ENCODE measurements at places on chromosomes 11 and 22.

GRCh38 chr11:119878990-119879389 is 150.0 kb upstream of the NECTIN1 start:
- no peak for DNase-seq

- peak; percentile 10 for DNase-seq
Measured at GRCh38 chr11:57249384-57250319, 12.6 kb upstream of the APLNR start.

GRCh38 chr11:117179048-117179999 is 781 bp downstream of the SIDT2 start:
- DNase-seq, result no peak

GRCh38 chr11:132111838-132112237 is 741.4 kb downstream of the NTM start:
- no peak for DNase-seq

GRCh38 chr11:117789241-117789640 is 7.8 kb downstream of the DSCAML1 start:
- DNase-seq, result no peak

DNA sequence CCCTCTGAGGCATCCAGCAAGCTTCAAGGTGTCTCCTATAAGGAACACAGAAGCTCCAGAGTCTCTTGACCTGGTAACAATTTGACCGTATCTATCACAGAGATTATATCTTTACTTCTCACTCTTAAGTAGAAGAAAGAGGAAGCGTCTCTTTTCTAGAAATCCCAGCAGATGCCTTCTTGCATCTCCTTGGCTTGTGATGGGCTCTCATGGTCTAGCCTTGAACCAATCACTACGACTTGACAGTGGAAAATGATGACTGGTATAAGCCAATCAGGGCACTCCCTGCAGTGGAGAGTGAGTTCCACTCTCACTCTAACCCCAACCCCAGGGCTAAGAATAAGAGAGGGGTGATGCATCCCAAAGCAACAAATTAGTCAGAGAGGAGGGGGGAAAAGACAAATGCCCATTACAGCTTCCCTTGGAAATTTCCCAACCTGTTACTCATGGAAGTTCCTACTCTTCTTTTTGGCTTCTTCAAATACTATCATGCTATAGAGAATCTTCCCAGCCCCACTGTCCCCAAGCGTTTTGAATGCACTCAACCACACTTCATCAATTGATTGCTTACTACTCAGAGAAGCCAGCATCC is 293.5 kb downstream of the MN1 start:
- no peak for DNase-seq

GRCh38 chr11:125270711-125271110 is 106.2 kb downstream of the PKNOX2 start:
- no peak for DNase-seq

GRCh38 chr11:9461063-9461759 is 399 bp downstream of the ZNF143 start:
- peak; percentile 83 for DNase-seq

DNA sequence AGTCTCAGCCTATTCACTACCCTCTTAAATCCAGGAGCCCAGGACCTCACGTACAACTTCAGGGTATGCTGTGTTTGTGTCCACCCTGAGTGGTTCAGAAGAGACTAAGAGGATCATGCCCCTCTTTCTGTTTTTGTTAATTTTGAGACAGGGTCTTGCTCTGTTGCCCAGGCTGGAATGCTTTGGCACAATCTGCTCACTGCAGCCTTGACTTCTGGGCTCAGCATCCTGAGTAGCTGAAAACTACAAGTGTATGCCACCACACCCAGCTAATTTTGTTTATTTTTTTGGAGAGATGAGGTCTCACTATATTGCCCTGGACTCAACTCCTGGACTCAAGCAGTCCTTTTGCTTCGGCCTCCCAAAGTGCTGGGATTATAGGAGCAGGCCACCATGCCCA is 118.5 kb downstream of the NAT10 start:
- DNase-seq, result no peak

DNA sequence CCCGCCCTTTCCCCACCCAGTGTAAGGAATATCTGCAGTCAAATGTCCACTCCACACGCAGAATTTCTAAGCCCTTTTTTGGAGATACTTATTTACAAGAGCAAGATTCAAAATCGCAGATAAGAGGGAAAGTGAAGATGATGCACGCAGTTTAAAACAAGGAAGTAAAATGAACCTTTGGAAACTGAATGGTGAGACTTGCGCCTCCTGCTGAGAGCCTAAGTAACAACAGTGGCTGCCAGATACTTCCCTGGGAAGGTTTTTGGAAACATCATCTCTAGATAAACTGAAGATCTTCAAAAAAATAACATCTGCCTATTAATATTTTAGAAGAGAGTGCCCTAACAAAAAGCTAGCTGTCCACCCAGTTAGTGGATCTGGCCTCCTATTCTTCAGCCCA is 963.1 kb upstream of the FAT3 start:
- DNase-seq, result no peak

GRCh38 chr11:2794968-2795322 is 90.6 kb downstream of the CDKN1C start:
- DNase-seq, result no peak

DNA sequence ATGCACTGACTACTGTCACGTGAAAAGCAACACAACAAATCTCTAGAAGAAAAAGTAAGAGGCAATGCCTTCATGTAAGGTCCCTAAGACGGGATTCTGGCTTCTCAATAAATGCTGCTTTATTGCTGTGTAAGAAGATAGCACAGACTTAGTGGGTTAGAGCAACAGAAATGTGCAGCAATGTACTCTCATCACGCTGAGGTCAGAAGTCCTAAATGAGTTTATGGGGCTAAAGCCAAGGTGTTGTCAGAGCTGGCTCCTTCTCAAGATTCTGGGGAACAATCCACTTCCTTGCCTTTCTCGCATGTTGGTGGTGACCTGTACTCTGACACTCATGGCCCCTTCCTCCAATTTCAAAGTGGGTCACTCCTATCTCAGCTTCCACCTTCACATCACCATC is 93.4 kb downstream of the SHANK2 start:
- no peak for DNase-seq

- no peak for DNase-seq
Measured at GRCh38 chr22:23787600-23787896, 782 bp downstream of the SMARCB1 start.

DNA sequence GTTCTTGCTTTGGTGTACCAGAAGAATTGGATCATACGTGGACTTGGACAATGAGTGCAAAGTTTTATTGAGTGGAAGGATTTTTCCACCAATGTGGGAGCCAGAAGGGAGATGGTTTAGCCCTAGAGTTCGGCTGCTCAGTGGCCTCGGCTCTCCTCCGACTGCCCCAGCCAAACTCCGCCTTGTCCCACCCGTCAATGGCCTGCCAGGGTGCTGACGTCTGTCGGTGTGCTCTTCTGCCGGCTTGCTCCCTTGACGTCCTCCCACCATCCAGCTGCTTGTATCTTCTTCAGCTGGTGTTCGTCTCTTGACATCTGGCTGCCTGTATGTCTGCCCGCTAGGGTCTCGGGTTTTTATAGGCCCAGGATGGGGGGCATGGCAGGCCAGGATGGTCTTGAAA is 154.8 kb downstream of the APOL5 start:
- DNase-seq, result no peak

GRCh38 chr11:28476049-28476448 is 367.9 kb downstream of the METTL15 start:
- peak; percentile 89 for DNase-seq

GRCh38 chr11:27622541-27623300 is 77.5 kb downstream of the BDNF start:
- no peak for DNase-seq

GRCh38 chr11:94845622-94846021 is 77.5 kb downstream of the AMOTL1 start:
- DNase-seq, result no peak

DNA sequence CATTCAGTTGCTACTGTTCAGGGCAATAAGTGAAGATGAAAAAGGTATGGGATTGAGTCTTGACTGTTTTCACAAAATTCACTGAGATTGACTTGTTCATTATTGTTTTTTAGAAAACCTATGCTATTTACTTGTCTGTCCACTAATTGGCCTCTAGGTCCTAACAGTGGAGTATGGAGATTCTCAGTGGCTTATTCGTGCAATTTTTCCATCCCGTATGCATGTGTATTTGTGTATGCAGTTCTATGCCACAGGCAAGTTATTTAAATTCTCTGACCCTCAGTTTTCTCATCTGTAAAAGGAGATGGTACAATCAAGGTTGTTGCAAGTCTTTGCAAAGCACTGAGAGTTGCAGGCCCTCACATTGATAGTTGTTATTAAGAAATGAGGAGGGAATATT is 151.0 kb downstream of the BBOX1 start:
- DNase-seq, result no peak

All from COR-L47 (cell line).